ENCODE measurements at places on chromosomes 16 and 17.

- DNase-seq: no peak
These were observed 5.5 kb downstream of the PCGF2 start for GRCh38 chr17:38742411-38743308.

DNA sequence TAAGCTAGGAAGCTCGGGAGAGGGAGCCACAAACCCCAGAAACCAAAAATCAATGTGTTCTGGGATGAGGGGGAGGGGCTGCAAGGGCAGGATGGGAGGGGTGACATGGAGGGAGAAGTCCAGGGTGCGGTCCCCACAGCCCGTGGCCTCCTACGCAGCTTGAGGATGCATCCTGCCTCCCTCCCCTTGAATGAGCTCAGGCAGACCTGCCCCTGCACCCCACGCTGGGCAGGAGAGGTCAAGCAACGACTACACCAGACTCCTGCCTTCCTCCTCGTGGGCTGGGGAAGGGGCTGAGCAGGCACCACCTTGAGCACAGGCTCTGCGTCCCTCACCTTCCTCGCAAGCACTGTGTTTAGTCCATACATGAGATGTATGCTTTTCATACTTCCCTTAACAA lies 3.9 kb downstream of the ANKRD13B start:
- no peak for DNase-seq

DNA sequence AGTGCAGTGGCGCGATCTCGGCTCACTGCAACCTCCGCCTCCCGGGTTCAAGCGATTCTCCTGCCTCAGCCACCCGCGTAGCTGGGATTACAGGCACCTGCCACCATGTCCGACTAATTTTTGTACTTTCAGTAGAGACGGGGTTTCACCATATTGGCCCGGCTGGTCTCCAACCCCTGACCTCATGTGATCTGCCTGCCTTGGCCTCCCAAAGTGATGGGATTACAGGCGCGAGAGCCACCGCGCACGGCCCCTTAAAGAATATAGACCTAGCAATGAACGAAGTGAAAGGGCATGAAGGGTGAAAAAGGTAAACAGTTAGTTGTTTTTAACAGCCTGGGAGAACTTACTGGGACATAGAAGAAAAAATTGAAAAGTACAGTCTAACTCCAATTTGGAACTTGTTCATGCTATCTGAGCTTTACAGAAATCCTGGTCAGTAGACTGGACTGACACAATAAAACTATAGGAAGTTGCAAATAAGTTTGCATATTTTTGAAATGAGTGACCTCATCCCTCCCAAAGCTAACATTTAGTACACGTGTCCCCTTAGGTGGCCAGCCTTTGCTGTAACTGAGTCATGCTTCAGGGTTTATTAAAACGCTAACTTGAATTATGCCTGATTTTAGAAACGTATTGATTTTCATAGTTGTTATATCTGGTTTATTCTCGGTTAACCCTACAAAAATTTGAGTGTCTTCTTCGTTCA lies 1.8 kb downstream of the COG1 start:
- DNase-seq: no peak

- no peak for DNase-seq
These were observed 8.2 kb upstream of the CACNA1H start for GRCh38 chr16:1144476-1145382.

- no peak for DNase-seq
These were observed 3.9 kb upstream of the SPATA20 start for GRCh38 chr17:50542795-50543774.

DNA sequence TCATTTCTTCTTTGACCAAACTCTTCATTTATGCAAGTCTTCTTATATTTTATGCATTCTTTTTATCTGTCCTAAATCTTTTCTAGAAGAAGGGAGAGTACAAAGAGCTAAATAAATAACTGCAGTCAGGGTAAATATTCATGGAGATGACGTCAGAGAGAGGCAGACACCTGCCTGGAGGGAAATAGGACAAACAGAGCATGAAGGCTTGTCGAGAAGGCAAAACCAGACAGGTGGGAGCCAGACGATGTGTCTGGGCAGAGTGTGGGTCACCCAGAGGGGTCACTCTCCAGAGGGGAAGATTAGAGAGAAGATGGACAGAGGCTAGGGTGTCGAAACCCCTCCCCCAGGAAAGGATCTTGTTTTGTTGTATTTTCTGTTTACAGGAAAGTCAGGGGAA lies 78.3 kb upstream of the RPL38 start:
- no peak for DNase-seq

- DNase-seq: peak; percentile 83
These were observed 647 bp downstream of the UNK start for GRCh38 chr17:75785016-75785890.

DNA sequence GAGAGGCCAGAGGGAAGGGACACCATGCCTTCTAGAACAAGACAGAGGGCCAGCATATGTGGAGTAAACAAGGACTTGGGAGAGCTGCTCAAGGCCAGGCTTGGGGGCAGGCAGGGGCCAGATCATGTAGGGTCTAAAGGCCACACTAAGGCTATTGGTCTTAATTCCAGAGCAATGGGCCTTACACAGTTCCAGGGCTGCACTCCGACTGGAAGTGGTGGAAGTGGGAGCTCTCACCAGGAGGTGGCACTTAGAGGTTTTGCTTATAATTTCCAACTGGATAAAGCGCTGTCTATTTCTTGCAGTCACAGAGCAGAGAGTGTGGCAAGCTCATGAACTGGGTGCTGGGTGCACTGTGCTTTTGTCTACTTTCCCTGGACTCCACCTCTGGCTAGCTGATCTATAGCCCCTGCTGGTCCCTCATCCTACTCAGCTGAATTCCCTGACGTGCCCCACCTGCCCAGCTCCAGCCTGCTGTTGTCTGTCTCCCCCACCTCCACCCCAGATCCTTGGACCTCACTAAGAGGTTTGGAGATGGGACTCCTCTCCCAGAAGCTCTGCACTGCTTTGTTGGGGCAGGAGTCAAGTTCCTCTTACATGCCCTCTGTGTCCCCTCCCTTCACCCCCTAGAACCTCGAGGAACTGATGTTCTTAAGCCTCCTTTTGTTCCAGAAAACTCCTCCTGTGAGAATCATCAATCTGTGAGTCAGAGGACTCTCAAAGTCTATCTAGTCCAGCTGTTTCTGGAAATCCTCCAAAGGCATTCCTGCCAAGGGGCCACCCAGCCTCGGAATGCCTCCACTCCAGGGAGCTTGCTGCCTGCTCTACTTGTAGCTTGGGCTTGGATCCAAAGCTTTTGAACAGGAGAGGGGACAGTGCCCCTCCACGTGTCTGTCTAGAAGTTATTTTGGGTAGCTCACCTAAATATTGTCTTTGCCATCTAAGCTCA lies 48.1 kb upstream of the KSR1 start:
- DNase-seq: no peak

DNA sequence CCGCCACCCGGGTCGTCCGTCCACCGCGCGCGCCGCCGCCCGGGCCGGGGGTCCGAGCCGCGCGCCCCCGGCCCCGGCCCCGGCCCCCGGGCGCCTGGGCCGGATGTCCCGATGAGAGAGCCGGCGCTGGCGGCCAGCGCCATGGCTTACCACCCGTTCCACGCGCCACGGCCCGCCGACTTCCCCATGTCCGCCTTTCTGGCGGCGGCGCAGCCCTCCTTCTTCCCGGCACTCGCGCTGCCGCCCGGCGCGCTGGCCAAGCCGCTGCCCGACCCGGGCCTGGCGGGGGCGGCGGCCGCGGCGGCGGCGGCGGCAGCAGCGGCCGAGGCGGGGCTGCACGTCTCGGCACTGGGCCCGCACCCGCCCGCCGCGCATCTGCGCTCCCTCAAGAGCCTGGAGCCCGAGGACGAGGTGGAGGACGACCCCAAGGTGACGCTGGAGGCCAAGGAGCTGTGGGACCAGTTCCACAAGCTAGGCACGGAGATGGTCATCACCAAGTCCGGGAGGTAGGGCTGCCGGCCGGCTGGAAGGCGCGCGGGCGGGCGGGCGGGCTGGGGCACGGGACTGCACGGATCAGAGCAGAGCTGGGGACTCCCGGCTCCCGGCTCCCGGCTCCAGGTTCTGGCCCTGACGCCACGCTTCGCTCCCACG lies 548 bp downstream of the TBX2 start:
- no peak for DNase-seq

GRCh38 chr16:50681021-50681885 lies at the start of gene SNX20:
Gene SNX20, minus strand, starts transcription at chr16:50681312. Its CDS starts 3,786 bp downstream, at chr16:50677526.
- no peak for DNase-seq

DNA sequence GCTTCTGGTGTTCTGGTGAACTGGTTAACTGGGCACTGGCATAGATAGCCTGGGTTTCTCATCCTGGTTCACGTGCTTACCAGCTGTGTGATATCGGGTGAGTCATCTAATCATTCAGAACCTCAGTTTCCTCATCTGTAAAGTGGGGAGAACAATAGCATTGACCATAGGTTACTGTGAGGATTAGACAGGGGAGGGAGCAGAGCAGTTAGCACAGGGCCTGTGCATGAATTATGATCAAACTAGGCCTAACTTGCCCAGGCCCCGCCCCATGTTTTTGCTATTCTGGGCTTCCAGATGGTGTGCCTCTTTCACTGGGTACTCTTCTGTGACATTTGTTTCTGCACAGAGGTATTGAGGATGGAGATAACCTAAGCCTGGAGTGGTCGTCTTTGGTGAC lies 4.6 kb upstream of the KLHL36 start:
- DNase-seq: no peak

- no peak for DNase-seq
These were observed 1.8 kb upstream of the HOXB4 start for GRCh38 chr17:48579760-48580554.

DNA sequence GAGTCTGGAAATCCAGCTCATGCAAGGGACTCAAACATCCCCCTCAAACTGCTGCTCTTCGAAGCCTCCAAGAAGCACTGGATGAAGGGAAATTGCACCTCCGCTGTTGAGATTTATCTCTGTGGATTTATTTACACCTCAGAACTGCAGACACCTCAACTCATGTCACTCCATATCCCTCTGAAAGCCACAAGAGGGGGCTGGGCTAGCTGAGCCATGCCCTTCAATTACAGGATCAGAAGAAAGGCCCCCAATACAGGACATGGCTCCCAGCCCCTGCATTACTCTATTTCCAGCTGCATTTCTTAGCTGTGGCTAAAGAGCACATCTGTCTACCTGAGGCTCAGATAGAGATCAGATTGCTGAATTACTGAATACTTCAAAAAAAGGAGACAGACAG lies 103.1 kb upstream of the DYNLRB2 start:
- DNase-seq: no peak

DNA sequence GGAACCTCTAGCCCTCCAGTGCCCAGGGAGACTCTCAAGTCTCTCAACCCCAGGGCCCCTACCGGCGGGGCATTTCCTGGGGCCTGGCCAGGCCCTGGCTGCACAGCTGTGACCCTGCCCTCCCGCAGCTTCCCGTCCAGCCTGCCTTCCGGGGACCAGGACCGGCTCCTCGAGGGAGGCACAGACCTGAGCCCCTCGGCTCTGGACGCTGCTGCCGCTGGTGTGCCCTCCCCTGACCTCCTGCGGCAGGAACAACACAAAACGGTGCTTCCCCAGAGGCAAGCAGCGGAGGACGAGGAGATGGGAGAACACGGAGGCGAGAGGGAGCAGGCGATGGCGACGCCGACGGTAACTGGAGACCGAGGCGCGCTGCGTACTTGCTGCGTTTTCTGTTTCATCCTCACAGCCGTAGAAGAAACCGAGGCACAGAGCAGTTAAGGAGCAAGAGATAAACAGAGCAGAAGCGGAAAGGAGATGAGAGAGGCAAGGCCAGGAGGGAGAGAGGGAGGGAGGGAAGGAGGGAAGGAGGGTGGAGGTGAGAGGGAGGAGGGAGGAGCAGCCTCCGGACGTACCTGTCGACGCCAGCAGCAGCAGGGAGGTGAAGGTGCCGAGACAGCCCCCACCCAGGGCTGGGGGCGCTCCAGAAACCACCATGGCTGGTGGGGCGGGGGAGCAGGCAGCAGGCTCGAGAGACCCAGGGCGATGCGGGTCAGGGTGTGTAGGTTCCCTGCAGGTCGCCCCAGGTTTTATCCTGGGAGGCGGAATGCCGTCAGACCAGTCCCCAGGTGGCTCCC lies at the start of gene PRSS22:
TSS of gene PRSS22 (minus strand) at position 720 of the 794 bp plus-strand sequence. CDS start at position 654, 66 bp downstream.
- DNase-seq: no peak

GRCh38 chr17:40072040-40072734 lies 9.4 kb downstream of the THRA start:
- DNase-seq: no peak

- no peak for DNase-seq
These were observed 32.2 kb downstream of the TEX2 start for GRCh38 chr17:64230791-64231408.

DNA sequence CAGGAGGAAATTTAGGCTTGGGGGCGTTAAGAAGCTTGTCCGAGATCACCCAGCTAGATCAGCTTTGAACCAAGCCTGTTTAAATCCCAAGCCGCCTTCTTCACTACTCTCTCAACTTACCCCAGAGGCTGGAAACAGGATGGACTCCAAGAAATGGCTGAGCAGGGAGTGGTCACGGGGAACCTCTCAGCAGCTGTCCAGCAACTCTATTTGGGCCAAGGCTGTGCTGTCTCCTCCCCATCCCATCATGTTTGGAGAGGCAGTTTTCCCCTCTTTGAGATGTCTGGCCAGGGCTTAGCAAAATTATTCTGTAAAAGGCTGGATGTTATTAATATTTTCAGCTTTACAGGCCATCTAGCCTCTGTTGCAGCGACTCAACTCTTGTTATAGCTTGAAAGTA lies 305.7 kb downstream of the RBFOX1 start:
- DNase-seq: no peak

- DNase-seq: no peak
These were observed 1.4 kb downstream of the GIT1 start for GRCh38 chr17:29588017-29588561.

DNA sequence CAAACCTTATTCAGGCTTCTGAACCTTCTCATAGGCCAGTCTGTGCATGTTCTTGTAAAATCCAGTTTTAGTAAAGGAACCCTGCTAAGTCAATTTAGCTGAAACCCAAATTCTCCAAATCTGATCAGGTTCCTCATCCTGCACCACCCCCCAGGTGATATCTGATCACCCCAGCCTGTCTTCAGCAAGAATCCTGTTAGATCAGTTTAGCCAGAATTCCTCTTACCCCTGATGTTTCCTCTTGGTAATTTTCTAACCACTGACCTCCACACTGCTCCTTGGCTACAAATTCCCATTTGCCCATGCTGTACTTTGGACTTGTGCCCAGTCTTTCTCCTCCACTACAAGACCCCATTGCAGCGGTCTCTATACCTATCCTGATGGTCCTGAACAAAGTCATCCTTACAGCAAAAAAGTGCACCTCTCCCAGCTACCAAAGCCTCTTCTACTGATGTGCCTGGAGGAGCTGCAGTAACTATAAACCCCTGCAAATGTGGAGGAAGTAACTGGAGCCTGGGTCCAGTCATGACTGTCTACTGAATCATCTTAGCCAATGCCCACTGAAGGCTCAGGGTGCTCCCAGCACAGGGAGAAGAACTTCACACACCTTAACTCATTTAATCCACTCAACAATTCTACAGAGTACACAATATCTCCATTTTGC lies 23.8 kb downstream of the TEX14 start:
- no peak for DNase-seq

GRCh38 chr17:77772461-77772897 lies 186.0 kb upstream of the TNRC6C start:
- DNase-seq: no peak

Measured in left renal cortex interstitium (tissue), 4 donors.